CMK (cell line): ENCODE measurements at places on chromosomes 3 and 15.

GRCh38 chr3:50674349-50675178 is at the start of gene DOCK3:
DOCK3 (plus strand) TSS chr3:50674927; CDS start chr3:50675264, 337 bp downstream.
- no peak for DNase-seq

DNA sequence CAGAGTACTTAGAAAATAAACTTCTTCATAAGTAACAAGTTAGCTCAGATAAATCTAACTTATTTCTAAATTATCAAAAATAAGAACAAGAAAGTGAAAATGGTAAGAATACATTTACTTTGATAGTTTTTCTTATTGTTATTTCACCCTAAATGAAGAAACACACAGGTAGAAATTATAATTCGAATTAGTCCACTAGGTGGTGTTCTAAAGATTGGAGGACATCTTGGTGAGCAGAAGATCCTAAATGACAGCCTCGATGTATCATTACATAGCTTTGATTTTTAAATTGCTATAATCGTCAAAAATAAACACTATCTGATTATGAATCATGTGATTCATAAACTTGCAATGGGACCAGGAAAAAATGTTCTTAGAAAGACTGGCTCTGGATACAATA is 280.8 kb upstream of the UBE2E2 start:
- DNase-seq: no peak

DNA sequence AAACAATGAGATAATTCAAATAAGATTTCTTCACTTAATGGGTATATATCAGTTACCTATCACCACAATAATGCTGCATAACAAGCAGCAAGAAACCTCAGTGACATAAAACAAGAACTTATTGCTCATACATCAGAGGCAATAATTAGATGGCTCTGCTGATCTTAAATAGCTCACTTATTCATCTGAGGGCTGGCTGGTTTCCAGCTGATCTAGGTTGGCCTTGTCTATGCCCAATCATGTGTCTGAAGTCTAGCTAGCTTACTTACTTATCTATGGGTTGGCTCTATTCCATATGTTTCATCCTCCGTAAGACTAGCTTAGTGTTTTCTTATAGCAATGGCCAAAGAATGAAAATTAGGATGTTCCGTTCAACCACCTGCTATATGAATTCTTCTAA is 109.4 kb upstream of the AGTR1 start:
- DNase-seq: no peak

- no peak for DNase-seq
Observed at GRCh38 chr3:71928212-71928611, 143.3 kb upstream of the PROK2 start.

DNA sequence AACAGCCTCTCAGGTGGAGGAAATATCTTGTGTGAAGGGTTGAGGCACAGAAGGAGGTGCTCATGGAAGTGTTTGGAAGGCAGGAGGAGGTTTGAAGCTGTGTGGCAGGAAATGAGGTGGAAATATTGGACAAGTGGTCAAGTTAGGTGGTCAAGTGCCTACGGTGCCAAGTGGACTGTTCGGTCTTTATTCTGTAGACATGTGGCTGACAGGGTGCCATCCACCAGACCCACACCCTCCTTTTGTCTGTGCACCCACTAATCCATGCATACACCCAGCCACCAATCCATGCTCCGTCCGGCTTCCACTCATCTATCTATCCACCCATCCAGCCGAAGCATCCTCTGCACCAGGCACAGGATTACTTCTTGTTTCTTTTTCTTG is 2.2 kb downstream of the SLC6A20 start:
- DNase-seq: no peak

DNA sequence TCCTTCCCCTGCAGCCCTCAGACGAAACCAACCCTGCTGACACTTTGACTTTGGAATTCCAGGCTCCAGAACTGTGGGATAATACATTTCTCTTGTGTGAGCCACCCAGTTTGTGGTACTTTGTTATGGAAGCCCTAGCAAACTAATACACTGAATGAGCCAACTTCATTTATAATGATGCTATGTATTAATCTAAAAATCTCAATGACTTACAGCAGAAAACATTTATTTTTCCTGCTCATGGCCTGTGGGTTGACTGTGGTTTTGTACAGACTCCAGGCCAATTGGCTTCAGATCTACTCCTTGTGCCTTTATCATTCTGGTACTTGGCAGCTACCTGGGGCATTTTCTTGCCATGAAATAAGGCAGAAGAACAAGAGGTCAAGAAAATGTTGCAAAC is 152.4 kb downstream of the EBLN2 start:
- DNase-seq: no peak

DNA sequence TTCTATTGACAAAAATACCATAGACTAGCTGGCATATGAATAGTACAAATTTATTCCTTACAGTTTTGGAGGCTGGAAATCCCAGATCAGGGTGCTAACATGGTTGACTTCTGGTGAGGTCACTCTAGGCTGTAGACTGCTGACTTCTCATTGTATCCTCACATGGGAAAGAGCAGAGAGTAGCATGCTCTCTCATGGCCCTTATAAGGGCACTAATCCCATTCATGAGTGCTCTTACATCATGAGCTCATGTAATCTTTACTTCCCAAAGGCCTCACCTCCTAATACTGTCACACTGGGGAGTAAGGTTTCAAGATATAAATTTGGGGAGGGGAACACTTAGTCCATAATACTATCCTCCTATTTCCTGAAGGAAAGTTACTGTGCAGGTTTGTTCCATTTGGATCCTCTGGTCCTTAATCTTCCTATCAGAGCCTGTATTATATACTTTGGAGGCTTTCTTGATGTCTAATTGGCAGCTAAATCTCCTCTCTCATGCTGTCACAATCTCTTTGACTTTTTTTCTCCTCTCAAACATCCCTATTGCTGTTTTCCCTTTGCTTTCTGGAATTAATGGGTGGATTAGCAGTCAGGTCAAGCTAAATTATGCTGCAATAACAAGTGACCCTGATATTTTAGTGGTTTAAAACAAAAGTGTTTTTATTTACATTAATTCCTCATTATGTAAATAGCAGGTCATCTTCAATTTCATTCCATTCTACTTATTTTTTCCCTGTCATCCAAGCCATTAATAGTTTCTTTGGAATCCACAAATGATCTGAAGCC is 23.1 kb upstream of the LEKR1 start:
- DNase-seq: no peak

DNA sequence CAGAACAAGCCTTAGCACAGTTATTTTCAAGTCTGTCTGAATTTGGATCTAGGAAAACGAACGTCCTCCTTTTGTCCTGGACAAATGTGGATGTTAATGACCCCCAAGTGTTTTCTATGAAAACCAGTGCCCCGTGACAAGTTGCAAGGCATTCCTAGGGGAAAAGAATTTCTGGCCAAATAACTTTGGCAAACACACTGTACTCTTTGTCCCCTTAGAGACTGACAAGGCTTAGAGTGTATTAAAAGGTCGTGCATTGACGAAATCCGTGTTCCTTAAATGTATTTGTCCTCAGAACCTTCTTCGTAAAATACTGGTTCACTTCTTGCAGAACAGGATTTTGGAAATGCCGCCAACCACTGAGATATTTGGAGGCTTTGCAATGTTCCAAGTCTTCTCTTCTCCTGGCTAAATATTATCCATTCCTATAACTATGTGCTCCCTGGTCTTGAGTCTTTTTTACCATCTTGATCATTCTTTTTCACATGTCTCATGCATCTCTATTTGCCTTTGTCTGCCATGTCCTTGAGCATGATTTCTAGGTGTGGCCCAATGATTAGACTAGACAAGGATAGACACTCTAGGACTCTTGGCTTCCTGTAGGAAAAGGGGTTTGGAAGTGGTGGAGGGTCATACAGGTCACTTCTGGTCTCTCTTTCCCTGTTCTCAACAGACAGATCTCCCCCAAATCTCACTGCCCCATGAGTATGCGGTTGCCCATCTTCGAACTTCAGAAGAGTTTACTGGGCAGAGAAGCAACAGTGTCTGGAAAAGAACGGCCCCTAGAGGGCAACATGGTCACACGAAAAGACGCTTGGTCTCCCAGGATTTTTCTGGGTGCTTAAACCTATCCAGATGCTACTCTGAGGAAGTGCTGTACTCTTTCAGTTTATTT is 117.5 kb downstream of the EDEM1 start:
- no peak for DNase-seq

- no peak for DNase-seq
Observed at GRCh38 chr3:100402891-100403290, 1.6 kb downstream of the LNP1 start.

DNA sequence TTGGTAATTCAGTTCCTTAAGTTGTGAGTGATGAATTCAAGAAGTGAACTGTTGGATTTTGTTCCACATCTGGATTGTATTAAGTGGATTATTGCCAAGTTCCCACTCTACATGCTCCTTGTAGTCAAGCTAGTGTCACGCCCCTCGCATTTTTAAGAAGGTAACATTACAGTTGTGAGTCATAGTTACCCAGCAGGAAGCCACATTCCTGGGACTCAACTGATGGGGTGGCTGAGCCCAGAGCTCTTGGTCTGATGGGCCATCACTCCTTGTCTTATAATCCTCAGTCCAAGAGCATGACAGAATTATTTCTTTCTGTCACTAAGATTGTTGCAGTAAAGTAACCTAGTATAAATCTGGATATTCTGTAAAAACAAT is 102.7 kb downstream of the PTPRG start:
- no peak for DNase-seq

DNA sequence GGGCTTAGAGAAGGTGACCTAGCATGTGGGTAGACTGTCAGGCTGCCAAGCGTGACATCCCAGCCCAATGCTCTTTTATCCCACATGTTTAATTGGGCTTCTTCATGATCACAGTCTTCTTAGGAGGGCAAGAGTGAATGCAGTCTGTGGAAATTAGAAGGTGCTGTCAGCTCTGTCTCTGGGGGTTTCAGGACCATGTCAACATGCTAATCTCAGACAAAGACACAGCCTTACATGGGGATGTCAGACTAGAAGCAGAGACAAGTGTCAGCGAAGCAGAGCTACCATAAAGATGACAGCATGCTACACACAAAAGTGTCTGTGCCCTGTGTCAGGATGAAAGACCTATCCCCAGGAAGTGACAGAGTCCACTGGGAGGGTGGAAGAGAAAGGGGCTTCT is 120.1 kb upstream of the SLC25A36 start:
- DNase-seq: no peak

DNA sequence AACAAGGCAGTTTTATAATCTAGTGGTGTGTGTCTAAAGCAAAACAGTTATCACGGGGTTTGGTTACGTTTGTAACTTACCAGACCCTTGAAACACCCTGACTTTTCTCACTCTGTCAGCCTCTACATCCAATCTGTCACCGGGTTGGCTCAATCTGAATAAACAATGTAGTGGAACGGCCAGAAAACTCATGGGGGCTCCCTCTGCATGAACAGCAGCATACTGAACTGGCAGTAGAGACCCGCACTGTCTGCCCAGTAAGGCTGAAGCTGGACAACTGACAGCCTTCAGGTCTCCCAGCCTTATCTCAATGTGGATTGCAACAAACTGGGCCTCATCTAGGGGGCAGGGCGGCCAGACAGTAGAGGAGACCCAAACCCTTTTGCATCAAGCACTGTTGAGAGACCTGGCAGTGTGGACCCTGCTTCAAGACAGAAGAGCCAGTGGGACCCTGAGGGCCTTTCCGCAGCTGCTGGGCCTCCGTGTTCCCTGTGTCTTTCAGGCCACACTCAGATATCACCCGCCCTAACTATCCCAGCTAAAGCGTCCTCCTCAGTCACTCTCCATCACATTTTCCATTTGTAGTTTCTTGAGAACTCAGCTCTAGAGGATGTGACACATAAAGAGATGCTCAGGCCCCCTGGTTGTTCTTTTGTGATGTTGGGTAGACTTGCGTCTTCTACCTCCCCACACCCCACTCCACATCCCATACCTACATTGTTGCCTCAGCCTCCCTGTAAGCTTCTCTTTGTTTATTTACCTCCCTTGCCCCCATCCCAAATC is 181.2 kb upstream of the NR2E3 start:
- DNase-seq: no peak

DNA sequence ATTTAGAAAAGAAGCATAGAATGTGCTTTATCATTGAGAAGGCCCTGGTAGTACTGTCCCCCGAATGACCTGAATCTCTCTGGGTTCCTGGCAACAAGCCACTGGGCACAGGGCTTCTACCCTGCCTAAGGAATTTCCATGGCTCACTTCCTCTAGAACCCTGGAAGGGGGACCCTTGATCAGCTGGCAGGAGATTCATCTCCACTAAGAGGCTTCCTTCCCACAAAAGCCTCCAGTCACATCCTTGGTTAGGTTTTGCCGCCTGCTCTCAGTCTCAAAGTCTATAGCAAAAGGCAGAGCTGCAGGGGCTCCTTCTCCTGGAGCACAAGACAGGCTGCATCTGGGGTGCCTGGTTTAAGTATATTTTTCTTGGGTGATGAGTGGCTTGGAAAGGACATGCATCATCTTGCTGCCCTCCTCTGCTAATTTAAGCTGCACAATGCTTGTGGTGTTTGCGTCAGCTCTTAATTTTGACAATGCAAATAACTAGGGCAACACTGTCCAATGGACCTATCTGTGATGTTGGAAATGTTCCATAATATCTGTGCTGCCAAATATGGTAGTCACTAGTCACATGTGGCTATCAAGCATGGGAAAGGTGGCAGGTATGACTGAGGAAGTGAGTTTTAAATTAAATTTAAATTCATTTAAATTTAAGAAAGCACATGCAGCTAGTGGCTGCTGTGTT is 33.4 kb upstream of the RARRES1 start:
- DNase-seq: no peak

DNA sequence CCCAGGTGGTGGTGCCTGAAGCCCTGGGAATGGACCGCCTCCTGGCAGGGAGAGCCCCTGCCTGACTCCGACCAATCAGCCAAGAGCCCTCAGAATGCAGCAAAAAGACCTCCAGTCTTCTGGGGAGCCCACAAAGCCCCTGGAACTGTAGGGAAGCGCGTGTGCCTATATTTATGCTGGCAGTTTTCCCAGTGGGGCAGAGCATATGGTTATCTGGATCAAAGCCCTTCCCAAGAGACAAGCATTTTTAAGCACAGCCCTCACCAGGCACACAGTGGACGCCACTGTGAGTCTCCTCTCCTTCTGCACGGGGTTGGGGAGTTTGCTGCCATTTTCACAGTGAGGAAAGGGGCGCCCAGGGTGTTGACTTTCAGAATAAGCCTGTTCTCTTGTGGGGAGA is 80.9 kb upstream of the RPL32 start:
- DNase-seq: no peak

DNA sequence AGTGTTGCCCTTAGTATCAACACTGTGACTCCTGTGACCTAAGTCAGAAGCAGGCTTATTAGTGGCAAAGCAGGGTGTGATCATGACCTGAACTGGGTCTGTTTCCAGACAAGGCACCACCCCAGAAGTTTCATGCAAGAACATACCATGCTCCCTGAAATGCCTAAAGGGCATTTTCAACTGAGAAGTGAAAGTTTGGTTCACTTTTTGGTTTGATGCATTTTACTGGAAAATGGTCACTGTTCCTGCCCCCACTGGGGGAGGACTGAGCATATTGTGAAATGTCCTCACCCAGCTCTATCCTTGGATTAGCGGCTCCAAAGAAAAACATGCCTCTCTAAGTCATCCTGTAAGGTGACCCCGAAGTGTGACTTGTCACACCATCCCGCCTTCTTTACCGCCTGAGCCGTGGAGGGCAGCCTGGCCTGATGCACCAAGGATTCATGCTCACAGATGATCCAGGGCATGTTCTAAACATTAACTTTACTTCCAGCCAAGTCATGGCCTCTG is 3.1 kb upstream of the FAM240A start:
- no peak for DNase-seq
